ENCODE measurements at places on chromosomes 12 and 14.

DNA sequence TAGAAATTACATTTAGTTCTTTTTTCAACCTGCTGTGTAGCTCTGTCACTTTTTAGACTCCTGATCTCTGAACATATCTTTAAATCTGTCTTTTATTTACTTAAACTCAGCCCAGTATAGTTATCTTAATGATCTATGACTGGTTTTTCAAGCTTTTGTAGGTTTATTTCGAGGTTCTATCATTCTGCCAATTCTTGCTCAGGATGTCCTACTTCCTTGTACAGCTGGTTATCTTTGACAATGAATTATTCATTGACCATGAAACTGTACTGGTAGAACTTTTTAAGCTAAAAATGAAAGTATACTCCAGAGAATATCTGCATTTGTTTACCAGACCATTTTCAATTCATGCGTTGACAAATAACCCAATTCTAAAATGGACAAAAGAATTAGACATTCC is 37.8 kb downstream of the TC2N start:
- no peak for DNase-seq

DNA sequence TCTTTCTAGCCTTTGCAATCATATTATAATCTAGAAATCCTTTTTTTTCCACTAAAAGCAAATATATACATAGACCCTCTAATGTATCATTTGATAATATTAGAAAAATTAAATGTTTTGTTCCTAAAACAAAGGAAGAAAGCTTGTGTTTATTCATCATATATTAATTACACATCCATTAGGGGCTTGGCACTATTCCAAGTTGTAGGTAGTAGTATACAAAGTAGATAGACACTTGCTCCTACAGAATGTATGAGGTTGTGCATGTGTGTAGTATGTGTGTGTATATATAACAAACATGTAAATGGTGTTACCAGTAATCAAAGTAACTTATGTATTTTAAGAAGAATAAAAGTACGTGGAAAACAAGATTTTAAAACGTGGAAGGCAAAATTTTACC is 15.0 kb upstream of the KCNMB4 start:
- no peak for DNase-seq

DNA sequence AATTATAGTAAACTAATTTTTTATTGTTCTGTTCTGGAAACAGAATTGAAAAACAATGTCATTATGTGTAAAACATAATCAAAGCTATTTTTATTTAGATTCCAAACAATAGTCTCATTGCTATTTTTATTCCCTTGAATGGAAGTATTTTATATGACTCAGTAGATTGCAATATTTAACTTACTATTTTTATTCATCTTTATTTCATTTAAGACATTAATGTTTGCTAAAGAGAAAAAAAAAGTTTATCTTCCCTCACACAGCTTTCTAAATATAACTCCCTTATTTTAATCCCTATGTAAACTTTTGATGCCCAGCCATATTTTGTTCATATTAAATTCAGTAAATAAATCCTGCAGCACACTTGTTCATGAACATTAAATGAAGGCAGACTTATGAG is 622.4 kb downstream of the SLC6A15 start:
- no peak for DNase-seq

- no peak for DNase-seq
Observed at GRCh38 chr12:122837306-122838265, 2.3 kb downstream of the HIP1R start.

DNA sequence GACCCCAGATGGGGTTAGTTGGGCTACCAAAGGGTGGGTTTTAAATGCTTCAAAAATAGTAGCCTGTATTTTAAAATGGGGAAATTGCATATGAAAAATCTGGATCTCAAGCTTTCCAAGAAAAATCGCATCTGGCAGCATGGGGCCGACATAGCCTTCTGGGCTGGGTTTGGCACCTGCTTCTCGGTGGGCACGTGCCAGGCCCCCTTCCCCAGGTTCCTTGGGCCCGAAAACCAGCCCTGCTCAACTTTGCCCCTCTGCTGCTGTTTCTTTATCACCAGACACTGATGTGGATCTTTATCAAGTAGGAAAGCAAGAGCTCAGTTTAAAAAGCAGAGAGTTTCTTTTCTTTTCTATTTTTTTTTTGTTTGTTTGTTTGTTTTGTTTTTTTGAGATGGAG is 95.1 kb downstream of the DICER1 start:
- DNase-seq = no peak

GRCh38 chr12:124498275-124499189 is 68.9 kb downstream of the NCOR2 start:
- no peak for DNase-seq

DNA sequence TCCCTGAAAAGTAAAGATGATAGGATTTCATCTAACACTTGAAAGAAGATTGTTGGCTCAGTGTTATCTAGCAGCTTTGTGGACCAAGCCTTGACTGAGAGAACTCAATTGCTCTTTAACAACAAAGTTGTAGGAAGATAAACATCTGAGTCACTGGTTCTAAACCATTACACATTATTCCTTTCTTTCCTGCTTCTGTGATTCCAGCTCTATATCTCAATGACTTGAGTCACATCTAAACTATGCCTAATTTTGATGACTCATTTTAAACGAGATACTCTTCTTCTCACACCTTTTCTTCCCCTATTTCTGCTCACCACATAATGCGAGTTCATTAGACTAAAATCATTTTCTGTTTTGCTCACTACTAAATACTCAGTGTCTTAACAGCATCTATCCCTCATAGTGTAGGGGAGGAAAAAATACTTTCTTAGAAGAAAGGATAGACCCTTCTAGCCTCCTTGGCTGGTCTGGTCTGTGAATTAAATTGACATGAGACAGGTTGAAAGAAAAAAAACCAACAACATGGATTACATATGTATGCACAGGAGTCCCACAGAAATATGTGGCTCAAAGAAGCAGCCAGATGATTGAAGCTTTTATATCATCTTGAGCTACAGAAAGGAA is 201.4 kb downstream of the C12orf50 start:
- DNase-seq = no peak

DNA sequence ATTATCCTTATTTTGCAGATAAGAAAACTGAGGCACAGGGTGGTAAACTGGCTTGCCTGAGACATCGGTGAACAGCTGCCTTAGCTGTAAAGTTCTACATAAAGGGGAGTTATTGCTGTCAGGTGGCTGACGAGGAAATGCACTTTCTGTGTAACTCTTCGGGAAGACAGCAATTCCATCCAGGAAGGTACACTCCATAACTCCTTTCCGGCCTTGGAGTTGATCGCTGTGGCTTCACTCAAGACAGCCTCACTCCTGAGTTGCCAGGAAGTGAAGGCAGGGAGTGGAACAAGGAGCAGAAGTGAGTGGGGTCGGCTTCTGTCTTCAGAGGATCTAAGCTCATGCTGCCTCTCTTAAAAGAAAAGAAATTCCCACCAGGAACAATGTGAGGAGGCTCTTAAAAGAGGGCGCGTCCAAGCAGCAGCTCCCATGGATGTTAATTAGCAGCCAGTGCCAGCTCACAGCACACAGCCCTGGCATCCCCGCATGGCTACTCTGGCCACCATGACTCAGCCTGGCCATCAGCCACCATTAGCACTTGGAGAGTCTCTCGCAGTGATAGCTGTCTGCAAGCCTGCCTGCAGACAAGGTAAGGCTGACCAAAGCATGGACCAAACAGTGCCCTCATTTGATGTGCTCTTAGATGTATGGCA is 60.3 kb downstream of the NUAK1 start:
- DNase-seq = no peak

GRCh38 chr12:50102646-50103309 is 1.0 kb upstream of the GPD1 start:
- DNase-seq = no peak

DNA sequence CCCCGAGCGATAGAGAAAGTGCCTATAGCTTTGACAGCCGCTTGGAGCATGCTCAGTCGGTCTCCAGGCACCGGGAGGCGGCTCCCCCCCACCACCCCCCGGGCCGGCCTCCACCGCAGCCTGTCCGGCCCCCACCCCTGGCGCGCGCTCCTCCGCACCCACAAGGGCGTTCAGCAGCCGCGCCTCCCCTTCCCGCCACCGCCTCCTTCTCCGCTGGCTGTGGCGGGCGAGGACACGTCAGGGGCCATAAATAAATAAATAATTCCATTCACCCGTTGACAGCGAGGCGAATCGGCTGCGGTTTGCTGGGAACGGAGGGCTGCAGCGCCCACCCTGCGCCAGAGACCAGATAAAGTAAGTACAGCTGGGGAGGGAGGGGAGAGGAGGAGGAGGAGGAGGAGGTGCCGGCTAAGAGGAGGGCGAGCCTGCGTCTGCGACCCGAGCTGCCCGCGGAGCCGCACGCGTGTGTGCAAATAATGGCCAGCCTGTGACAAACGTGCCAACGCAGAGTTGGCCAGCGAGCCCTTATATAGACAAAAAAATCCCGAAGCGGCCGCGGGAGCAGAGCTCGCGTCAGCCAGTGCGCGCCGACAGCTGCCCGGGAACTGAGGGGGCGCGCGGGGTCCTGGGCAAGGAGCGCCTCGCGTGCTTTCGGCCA is at the start of gene SLC16A7:
Gene SLC16A7 (plus strand): TSS at position 147 of the 658 bp plus-strand sequence. CDS start 108,773 bp downstream, outside the sequence.
- DNase-seq = peak; percentile 95

- peak; percentile 16 for DNase-seq
Observed at GRCh38 chr12:14756334-14757143, 46.7 kb downstream of the WBP11 start.

DNA sequence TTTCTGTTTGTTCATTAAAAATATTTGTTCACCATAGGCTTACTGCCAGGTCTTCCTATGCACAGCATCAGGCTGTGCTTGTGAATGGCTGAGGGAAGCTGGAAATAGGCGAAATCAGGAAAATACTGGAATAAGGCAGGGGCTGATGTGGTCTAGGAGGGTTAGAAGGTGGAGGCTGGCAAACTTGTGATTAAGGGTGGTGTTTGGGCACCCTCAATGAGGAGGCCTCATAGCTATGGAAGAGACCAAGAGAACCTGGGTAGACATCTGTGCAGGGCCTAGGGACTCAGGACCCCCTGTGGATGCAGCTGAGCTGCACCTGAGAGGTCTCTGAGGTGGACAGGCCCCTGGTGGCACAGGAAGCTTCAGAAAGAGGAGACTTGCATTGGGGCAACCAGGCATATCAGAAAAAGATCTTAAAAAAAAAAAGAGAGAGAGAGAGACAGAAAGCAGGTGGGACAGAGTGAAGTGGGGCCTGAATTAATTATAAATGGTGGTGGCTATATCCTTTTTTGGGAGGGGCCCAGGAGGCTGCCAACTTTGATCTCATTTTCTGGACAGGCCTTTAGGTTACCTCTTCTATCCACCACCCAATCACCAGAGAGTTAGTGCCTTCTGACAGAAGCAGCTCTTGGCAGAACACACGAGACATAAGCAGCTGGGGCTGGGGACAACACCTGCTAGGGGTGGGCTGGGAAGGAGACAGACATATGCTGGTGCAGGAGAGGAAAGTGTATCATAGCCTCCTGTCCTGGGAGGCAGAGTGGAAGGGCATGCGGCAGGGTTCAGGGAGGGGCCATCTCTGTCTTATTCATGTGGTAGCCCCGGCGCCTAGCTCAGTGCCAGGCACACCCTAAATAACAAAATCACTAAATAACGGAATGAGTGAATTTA is 46.7 kb upstream of the ATP23 start:
- DNase-seq = peak; percentile 39

DNA sequence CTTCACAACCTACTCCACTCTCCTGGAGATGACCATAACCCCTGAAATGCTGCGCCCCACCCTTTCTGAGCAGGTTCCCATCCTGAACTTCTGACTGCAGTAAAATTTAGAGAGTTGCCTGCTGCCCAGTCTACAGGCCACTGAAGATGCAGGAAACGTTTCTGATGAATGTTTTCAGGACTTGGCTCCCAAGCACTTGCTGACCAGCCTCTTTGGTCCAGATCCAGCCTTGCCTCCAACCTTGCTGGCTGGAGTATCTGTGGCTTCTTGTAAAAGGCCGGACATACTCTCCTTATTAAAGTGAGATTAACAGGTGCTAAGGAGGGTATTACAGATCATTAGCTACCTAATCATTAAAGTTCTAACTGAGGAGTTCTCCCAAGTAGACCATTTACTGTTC is 70.3 kb upstream of the STXBP6 start:
- no peak for DNase-seq

- no peak for DNase-seq
Observed at GRCh38 chr12:26799741-26800140, 33.3 kb downstream of the ITPR2 start.

DNA sequence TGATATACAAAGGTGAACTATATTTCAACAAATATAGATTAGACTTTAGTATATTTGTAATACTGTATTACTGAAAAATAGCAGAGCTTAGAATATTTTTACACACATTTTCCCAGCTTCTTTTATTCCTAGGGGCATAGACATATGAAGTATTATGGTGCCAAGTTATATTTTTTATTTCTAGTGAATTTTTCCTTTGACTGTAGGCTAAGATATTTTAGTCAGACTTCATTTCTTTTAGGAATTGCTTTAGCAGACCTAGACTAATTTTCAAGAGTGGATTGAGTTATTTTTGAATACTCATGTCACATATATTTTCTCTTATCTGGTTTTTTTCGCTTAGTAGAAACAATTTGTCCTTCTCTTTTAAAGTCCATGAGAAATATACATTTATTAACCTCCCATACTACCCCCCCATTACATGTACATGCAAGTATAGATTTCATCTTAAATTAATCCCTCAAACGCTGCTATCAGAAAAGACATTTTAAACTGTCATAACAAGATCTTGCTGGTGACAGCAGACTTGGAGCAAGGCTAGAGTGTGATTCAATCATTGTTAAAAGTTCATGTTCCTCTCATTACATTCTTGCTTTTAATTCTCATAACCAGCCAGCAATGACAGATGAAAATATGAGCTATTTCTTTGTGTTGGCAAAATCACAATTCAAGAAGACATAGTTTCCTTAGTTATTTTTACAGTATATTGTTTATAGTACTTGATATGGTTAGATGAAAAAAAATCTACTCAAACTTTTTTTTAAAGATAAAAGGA is 456.1 kb downstream of the AEBP2 start:
- no peak for DNase-seq

DNA sequence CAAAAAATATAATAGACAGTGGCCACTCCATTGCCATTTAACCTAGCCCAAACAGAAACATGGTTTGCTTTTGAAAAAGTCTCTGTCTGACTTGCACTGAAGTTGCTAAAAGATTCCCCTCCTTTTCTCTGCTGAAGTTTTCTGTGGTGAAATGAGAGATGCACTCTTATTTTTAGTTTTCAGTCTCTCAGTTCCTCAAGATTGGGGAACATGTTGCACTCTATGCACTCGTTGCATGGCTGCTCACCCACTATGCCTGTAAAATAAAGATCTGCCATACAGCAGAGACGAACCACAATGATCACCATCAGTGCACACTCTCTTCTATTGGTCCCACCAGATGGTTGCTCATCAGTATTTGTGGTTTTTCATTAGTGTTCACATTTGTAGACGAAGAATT is 13.1 kb upstream of the DAAM1 start:
- no peak for DNase-seq

GRCh38 chr14:96986256-96987085 is 189.3 kb downstream of the VRK1 start:
- DNase-seq = no peak

GRCh38 chr12:93785249-93786010 is 108.3 kb downstream of the CRADD start:
- no peak for DNase-seq

DNA sequence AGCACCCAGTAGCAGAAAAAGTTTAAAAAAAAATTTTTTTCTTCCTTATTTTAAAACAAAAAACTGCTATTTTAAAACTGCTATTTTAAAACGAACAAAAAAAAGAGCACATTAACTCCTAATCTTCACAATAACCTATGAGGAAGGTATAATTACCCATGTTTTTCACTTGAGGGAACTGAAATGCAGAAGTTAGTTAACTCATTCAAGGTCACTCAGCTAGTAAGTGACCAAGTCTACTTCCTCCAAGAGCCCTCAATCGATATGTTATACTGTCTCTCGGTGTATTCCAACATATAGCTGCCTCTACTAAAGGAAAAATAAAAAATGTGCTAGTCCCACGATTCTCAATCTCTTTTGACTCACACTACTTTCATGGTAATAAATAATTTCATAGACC is 7.8 kb downstream of the RPAP3 start:
- no peak for DNase-seq
